CD4-positive, alpha-beta T cell treated with Interleukin-12 subunit alpha and Interleukin-12 subunit beta, for 1 hour (primary cell): ENCODE measurements at places on chromosomes 6 and 20.

DNA sequence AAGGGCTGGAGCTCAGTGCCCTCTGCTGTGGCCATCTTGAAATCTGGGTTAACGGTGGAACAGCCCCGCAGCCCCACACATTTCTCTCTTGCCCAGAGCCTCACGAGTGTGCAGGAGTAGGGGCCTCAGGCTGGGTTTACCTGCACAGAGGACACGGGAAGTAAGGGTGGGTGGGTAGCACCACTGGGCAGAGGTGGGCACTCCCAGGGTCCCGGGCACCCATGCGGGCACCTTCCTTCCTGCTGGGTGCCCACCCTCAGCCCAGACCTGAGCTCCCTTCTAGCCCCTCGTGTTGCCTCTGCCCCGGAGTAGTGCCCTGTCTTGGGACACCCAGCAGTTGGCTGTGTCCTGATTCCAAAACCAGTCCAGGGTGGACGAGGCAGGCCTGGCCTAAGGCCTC lies 11.2 kb downstream of the COL9A3 start:
- DNase-seq: no peak

- DNase-seq: no peak
Observed at GRCh38 chr20:42192321-42192720, 574.1 kb upstream of the CHD6 start.

- DNase-seq: no peak
Observed at GRCh38 chr20:39132511-39132910, 170.4 kb downstream of the DHX35 start.

DNA sequence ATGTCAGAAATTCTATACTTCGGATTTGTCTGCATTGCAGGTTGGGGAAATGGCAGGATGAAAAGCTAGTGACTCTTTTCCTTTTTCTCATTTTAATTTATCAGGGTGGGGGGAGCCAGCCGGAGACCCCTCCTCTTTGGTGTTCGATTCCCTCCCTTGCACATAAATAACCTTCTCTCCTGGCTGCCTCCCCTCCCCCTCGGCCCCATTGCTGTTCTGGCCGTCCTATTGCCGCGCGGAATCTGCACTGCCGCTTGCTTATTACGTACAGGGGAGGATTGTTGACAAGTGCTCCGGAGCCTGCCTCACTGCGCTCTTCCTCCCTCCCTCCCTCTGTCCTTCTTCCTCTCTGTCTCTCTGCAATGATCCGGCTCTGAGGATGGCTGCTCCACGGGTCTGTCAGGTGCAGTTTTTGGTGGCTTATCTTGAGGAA lies 154.7 kb downstream of the JARID2 start:
- DNase-seq: no peak

GRCh38 chr20:56841346-56841908 lies 212.3 kb downstream of the TFAP2C start:
- no peak for DNase-seq

DNA sequence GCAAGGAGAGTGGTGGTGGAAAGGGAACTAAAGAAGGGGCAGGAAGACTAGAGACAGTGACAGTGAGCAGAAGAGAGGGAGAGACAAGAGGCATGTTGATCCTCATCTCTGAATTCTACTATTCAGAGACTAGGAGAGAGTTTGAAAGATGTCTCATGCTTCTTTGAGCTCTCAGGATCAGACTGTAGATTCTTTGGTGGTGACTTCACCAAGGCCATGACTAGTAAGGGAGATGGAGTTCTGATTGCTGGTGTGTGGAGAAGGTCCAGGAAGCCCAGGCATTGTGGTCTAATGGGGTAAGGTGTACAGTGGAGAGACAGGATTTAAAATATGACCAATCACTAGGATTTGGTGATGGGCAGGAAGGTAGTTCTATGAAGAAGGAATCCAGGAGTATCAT lies 713 bp downstream of the WFDC9 start:
- no peak for DNase-seq

- no peak for DNase-seq
Observed at GRCh38 chr6:169967687-169968086, 216.3 kb downstream of the ERMARD start.

- no peak for DNase-seq
Observed at GRCh38 chr6:160088069-160088783, 33.4 kb upstream of the SLC22A1 start.

DNA sequence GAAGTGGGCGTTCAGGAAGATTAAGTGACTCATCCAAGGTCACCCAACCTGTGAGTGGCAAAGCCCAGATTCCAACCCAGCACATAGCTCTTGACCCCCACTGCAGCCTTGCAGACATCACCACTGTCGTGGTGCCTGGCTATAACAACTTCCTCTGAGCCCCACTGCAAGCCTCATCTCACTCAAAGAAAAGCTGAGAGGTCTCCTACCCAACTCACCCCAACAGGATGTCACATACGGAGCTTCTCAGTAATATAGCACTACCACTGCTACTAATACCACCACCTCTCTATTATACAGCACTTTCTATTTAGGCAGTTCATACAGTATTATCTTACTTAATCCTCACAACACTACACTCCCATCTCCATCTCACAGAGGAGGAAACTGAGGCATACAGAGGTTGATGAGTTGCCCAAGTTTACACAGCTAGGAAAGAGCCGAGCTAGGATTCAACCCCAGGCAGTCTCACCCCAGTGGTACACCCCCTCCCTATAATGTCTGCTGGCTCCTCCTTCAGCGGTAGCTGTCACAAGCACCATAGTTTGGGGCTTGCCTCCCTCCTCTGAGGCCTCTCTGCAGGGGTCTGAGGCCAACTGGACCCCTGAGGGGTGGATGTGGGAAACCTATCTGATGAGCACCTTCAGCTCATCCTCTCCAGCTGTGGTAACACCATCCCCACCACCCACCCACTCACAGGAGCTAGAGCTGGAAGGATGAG lies 19.5 kb downstream of the TFEB start:
- no peak for DNase-seq

GRCh38 chr6:113909224-113909856 lies 52.2 kb downstream of the MARCKS start:
- DNase-seq: peak; percentile 54

- peak; percentile 63 for DNase-seq
Observed at GRCh38 chr6:37029249-37029971, 24.0 kb downstream of the FGD2 start.

- DNase-seq: peak; percentile 68
Observed at GRCh38 chr6:167119670-167120582, 3.0 kb upstream of the CCR6 start.

- no peak for DNase-seq
Observed at GRCh38 chr6:162532283-162533008, 195.1 kb downstream of the PRKN start.

- no peak for DNase-seq
Observed at GRCh38 chr6:56803594-56803993, 151.3 kb upstream of the BEND6 start.

GRCh38 chr6:73964241-73964854 lies 268.3 kb downstream of the CD109 start:
- no peak for DNase-seq
